ENCODE measurements at places on chromosomes 2 and 18.

DNA sequence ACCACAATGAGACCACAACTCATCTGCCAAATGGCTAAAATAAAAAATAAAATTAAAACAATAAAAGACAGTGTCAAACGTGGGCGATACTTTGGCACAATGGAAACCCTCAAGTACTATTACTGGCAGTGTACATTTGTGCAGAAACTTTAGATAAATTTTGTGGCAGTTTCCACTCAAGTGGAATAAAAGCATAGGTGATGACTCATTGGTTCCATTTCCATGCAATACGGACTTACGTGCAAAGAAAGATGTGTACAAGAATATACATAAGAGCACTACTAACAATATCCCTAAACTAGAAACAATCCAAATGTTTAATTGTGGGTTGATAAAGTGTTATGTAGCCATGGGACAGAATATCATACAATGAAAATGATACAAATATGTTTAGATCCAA is 259.0 kb upstream of the HNMT start:
- no peak for DNase-seq

DNA sequence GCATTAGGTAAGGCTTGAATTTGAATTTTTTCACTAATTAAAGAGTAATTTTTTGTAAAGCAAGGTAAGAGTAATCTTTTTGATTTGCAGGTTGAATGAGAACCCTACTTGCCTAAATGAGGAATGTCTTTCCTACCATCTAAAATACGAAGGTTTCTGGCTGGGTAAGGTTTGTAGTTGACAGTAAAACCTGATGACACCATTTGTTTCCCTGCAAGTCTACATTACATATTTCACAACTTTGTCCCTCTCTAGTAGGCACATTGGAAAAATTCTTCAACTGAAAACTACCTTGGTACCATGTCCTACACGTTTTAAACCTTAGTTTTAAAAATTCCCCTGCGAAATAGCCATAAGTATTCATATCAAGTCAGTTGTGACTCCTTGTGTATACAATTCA is 9.4 kb downstream of the HNRNPA3 start:
- no peak for DNase-seq

DNA sequence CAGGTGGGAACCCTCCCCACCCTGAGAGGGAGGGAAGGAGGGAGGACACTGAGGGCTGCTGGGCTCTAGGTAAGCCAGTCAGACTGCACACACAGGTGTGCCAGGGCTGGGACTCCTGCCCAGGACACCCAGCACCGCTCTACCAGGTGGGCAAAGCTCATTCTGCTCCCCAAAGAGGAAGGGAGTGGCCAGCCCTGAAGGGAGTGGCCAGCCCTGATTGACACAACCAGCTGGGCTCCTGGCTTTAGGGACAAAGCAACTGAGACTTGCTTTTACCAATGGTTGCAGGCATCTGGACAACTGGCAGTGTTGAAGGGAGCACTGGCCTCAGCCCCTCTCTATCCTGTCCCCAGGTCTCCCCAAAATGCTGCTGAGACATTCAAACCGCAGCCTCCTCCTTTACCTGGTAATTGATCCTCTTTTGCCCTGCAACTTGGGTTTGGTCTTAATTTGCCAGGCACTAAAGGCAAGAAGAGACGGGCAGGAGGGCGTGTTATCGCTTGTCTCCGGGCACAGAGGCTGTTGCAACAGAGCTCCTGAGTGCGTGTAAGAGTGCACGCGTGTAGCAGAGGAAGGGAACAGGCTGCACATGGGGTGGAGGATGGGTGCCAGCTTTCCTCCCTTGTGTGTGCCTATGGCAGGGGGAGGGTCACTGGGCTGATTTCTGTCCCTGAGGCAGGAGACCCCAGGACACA is 14.5 kb upstream of the FOSL2 start:
- no peak for DNase-seq

GRCh38 chr18:56647071-56647470 is 4.1 kb upstream of the WDR7 start:
- DNase-seq, result no peak

- DNase-seq, result no peak
These were observed 14.7 kb downstream of the ROCK2 start for GRCh38 chr2:11329776-11330175.

DNA sequence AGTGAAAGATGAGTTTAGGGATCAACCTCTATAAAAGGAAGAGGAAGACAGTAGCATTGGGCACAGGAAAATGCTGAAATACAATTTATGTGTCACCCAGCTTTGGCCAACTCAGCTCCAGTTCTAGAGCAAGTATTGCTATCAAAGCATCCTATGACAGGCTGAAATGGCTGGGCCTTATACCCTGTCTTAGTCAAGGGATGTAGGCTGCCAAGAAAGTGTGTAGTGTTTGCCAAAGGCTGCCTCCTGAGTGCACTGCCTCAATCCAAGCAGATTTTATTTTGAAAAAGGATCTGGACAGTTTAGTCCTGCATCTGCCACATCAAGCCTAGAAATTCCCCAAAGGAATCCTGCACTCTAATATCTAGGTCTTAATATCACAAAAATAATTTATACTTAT is 359.9 kb upstream of the ZC3H15 start:
- DNase-seq, result no peak

- no peak for DNase-seq
These were observed 205.1 kb downstream of the TNS1 start for GRCh38 chr2:217797661-217798069.

DNA sequence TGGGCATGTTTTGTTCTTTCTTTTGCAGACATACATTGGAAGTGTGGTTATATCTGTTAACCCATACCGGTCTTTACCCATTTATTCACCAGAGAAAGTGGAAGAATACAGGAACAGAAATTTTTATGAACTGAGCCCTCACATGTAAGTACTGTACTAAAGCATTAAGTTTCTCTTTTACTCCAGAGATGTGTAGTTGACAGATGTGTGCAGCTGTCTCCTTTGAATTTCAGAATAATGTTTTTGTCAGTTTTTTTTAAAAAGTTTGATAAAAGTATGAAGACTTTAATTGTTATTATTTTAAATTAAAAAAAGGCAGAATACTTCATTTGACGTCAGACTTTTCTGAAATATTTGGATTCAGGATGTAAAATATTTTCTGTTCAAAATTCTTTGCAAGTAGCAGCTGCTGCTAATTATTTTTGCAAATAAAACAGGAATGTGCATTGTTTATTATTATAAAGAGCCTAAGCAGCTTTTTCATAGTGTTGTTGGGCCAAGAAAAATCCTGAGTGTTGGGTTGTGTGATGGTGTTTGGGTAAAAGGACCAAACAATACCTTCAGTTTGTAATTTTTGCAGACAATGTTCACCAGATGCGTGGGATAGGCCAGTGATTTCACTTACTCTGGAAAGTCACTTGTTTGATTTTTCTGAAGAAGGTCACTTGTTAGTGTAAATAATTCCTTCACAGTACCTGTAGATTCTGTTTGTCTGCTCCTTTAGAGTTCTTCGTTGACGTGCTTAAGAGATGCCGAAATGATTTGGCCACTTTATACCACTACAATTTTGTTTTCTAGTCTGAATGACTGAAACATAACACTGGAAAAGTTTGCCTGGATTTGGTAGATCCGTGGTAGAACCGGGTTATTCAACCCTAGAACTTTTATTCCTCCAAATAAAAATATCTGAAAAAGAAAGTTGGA is 51.1 kb downstream of the MYO1B start:
- no peak for DNase-seq

- no peak for DNase-seq
These were observed 65.4 kb downstream of the MARCHF4 start for GRCh38 chr2:216306868-216307267.

- DNase-seq, result no peak
These were observed 164.7 kb downstream of the LRRC30 start for GRCh38 chr18:7395566-7395965.

DNA sequence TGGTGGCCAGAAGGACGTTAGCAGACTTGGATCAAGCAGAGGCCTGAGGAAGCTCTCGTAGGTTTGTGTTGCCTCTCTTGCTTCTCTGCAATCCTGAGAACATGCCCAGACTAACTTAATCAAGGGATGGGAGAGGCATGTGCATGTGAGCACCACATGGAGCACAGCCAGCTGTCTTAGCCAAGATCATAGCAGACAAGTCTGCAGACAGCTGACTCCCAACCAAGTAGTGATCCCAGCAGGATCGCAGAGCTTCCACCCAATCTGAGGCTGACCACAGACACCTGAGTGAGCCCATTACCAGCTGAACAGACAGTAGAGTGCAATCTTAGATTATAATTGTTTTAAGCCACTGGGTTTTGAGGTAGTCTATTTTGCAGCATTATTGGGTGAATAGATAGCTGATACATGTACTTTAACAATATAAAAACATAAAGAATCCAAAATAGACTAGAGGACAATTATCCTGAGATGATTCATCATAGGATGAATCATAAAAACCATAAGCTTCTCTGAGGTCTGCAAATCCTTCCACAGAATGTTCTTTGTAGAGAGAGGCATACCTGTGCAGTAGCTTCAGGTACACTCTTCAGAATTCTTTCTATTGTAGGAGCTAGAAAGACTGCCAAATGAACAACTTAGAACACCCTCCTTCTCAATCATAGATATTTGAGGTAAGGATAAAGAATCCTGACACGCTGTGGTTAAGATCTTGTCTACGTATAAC is 25.2 kb upstream of the FAM110C start:
- no peak for DNase-seq

GRCh38 chr2:84792856-84793522 is 87.9 kb downstream of the TRABD2A start:
- no peak for DNase-seq

DNA sequence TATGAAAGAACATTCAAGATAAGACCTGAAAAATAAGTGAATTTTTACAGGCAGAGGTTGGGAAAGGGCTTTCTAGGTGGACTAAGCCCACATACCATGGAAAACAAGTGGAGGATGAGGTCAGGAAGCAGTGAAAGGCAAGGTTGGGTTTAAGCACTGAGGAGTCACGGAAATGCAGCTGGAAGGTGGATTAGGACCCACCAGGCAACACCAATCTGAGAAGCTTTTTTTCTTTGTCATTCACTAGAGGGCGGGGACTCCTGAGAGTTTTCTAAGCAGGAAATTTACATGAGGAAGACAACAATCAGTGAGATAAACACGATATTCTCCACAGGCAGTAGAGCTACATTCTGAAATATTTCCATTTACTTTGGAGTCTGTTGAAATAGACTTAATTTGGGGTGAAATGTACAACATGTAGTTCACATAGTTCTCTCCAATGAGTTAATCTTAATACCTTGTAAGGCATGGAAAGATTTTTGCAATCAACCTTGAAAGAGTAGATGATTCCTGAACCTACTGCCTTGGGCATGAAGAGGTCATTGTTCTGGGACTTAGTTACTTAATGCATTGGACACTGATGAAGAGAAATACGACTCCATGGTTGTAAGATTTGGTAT is 40.7 kb downstream of the VIT start:
- DNase-seq, result no peak

GRCh38 chr2:217399291-217399690 is 539.4 kb upstream of the TNP1 start:
- DNase-seq, result no peak

- DNase-seq, result no peak
These were observed 10.3 kb upstream of the FTCDNL1 start for GRCh38 chr2:199861132-199861774.

DNA sequence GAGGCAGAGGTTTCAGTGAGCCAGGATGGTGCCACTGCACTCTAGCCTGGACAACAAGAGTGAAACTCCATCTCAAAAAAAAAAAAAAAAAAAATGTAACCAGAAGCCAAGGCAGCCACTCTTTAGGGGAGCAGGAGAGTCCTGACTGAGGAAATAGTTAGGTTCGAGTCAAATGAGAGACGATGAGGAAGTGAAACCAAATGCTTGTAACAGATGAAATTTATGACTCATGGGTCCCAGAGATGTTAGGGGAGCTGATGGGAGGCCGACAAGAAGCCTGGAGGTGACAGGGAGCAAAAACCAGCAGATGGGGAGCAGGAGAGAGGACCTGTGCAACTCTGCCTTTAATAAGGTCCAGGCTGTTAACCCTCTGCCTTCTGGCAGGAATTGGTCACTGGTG is 756.1 kb upstream of the DDX18 start:
- no peak for DNase-seq

DNA sequence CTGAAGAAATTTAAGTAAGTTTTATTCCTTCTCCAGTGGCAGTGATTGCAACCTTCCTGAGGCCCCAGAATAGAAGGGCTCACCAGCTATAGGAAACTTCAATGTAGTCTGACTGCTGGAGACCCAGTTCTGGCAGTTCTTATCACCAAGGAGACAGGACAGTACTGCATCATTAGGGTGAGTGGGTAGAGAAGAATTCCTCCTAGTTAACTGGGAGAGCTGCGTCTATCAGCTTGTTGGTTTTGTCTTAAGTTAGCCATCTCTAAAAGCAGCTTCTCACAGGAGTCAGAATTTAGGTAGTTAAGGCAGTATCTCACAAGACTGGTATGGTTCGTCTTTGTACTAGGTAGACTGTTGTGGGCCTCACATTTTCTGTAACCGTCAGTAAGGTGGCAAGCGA is 3.3 kb upstream of the MSTN start:
- no peak for DNase-seq

GRCh38 chr2:157269060-157269459 is 11.6 kb downstream of the GALNT5 start:
- DNase-seq, result no peak

DNA sequence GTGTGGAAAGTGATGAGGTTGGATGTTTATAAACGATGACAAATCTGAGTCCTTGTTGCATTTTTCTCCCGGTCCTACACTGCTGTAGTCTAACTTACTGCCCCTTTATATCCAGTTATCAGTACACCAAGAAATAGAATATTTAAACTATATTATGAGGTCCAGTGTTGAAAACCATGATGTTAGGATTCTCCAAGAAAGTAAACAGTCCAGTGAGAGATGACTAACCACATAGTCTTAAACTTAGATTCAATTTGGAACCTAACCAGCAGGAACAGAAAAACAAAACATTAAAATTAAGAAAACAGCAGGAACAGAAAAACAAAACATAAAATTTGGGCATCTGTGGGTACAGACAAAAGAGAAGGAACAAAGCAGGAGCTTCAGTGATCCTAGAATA is 143.2 kb downstream of the TPGS2 start:
- DNase-seq, result no peak

DNA sequence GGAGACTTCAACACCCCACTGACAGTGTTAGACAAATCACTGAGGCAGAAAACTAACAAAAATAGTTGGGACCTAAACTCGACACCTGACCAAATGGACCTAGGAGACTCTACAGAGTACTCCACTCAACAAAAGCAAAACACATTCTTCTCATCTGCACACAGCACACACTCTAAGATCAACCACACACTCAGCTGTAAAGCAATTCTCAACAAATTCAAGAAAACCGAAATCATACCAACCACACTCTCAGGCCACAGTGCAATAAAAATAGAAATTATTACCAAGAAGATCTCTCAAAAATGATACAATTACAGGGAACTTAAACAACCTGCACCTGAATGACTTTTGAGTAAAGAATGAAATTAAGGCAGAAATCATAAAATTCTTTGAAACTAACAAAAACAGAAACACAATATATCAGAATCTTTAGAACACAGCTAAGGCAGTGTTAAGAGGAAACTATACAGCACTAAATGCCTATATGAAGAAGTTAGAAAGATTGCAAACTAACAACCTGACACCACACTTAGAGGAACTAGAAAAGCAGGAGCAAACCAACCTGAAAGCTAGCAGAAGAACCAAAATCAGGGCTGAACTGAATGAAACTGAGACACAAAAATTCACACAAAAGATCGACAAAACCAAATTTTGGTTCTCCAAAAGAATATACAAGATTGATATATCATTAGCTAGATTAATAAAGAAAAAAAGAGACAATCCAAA is 46.3 kb downstream of the RTTN start:
- no peak for DNase-seq
